ENCODE measurements at places on chromosomes 16 and 17. TPM values are rescaled to one million over a fixed set of nuclear protein-coding genes. Genes with fewer than 3 reads are reported as not detected.
A peak's percentile ranks its signal among the peaks of the same experiment; 100 is the strongest.

DNA sequence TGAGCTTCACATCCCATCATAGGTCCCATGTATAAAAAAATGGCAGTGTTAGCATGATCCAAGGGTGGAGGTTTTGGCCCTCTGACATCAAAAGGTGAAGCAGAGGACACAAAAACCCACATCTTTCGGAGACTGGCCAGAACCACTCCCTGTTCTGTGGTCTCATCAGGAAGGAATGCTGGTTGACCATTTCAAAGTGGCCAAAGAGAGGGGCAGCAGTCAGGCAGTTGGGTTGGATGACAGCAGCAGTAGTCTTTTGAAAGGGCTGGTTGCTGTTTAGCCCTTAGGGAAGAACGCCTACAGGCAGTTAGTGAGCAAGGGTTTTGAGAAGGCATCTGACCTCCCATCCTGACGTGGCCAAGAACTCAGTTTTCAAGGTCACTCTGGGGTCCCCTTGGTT is 40.5 kb downstream of the LCMT1 start:
- H3K36me3 ChIP-seq = peaks cover 19% of the 10 kb centered on the region
- no peak overlapping the region for H3K27ac ChIP-seq
- no peak for DNase-seq
- no peak overlapping the region for H3K4me3 ChIP-seq

- no peak for DNase-seq
- no peaks in the 10 kb centered on the region for H3K27me3 ChIP-seq
- no peaks in the 10 kb centered on the region for H3K4me1 ChIP-seq
- no peaks in the 10 kb centered on the region for H3K36me3 ChIP-seq
Observed at GRCh38 chr17:67335245-67335835, 31.0 kb downstream of the PSMD12 start.

DNA sequence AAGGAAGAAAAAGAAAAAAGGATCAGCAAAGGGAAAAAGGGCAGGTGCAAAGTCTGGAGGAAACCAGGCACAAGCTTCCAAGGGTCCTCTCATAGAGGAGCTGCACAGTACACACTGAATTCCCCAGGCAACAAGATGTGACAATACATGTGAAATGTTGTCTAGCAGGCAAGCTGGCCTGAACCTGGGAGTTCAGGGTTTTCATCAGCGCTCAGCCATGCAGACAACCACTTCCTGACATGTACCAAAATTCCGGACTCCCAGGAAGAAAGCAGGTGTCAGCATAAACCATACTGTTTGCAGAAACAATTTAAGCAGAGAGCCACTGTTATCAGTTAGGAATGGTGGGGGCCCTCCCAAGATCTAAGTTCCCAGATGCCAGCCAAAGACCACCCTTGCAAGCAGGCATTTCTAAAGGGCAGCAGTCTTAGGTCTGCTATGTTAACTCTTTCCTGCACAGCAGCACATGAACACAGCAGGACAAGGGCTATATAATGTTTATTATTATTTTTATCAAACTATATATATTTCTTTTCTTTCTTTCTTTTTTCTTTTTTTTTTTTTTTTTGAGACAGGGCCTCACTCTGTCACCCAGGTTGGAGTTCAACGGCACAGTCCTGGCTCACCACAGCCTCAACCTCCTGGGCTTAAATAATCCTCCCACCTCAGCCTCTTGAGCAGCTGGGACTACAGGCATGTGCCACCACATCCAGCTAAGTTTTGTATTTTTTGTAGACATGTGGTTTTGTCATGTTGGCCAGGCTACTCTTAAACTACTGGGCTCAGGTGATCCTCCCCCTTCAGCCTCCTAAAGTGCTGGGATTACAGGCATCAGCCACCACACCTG is 10.1 kb downstream of the TK2 start:
- no peaks in the 10 kb centered on the region for H3K27me3 ChIP-seq
- DNase-seq = no peak
- H3K27ac ChIP-seq = no peak overlapping the region
- H3K4me1 ChIP-seq = no peaks in the 10 kb centered on the region
- H3K36me3 ChIP-seq = peaks cover 30% of the 10 kb centered on the region

DNA sequence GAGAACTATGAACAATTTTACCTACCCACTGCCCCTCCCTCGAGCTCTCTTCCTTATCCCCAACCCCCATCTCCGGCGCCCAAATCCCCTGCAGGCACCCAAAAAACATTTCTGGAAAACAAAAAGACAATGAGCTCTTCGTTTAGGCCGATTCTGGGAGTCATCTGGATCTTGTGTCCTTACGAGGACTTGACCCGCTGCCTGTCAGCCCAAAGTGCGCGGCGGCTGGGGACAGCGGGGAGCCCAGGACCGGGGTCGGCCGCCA is 524 bp downstream of the STRADA start:
- DNase-seq = no peak
- H3K27ac ChIP-seq = peak overlapping the region; percentile 91
- H3K4me3 ChIP-seq = peak overlapping the region; percentile 91
- no peaks in the 10 kb centered on the region for H3K27me3 ChIP-seq
- H3K36me3 ChIP-seq = no peaks in the 10 kb centered on the region

- H3K36me3 ChIP-seq = no peaks in the 10 kb centered on the region
- DNase-seq = no peak
- H3K4me1 ChIP-seq = peaks cover 38% of the 10 kb centered on the region
- H3K4me3 ChIP-seq = peak overlapping the region; percentile 38
- no peak overlapping the region for H3K27ac ChIP-seq
Observed at GRCh38 chr16:87956365-87957231, 5.4 kb downstream of the BANP start.

DNA sequence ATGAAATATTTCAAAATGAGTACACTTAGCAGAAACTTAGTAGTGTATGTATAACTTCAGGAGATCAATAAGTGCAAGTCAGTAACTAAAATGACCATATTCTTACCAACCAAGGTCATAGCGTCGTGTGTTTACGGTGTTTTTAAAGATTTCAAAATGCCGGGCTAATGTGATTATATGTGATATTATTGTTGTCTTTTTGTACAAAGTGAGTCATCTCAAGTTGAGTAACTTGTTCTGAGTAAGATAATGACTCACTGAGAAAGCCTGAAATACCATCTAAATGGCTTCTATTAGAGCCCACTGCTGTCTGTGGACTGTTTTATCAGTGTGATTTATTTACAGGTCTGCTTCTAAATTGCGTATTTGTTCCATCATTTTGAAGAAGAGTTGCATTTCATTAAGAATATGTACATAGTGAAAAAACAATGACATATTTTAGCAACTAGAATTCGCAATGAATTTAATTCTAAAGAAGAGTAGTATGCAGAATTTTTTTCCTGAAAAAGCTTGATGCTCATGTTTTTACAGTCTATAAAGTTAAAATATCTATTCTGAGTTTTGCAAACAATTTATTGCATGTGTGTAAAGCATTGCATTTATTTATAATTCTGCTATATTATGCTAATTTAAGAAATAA is 12.7 kb downstream of the KRT12 start:
- H3K27ac ChIP-seq = no peak overlapping the region
- no peak for DNase-seq
- no peaks in the 10 kb centered on the region for H3K36me3 ChIP-seq
- no peak overlapping the region for H3K4me3 ChIP-seq

DNA sequence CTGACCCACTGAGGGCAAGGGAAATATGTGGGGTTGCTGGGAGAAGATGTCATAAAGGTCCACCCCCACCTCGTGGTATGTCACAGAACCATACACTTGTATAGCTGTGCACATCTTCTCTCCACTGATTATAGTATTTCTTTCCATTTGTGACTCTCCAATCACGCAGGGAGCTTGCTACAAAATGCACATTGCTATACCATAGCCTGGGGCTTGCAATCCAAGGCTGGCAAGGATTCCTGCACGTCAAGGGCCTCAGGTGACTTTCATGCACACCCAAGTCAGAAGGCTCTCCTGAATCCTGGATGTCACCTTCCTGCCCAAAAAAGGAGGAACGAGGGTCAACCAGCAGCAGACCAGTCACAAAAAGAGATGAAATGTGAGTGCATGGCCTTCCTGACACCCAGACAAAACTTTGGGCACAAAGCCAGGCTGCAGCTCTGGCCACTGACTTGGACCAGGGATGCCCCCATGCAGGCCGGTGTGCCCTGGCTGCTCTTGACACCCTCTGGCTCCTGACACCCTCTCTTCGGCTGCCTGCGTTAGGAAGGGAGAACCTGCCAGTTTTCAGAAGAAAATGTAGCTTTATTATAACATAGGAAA is 12.1 kb downstream of the TBC1D26 start:
- no peak overlapping the region for H3K4me3 ChIP-seq
- no peaks in the 10 kb centered on the region for H3K27me3 ChIP-seq
- no peaks in the 10 kb centered on the region for H3K36me3 ChIP-seq
- H3K4me1 ChIP-seq = no peaks in the 10 kb centered on the region
- no peak for DNase-seq

GRCh38 chr16:85605051-85605911 is 7.8 kb upstream of the GSE1 start:
- no peaks in the 10 kb centered on the region for H3K27me3 ChIP-seq
- peaks cover 27% of the 10 kb centered on the region for H3K4me1 ChIP-seq
- H3K4me3 ChIP-seq = no peak overlapping the region
- H3K27ac ChIP-seq = no peak overlapping the region

DHRS11 gene
- 10.1 TPM for total RNA-seq

AATK gene
- total RNA-seq = 19.8 TPM
